ENCODE measurements at places on chromosomes 4 and X. TPM values are rescaled to one million over a fixed set of nuclear protein-coding genes. Genes with fewer than 3 reads are reported as not detected.
A peak's percentile ranks its signal among the peaks of the same experiment; 100 is the strongest.

DNA sequence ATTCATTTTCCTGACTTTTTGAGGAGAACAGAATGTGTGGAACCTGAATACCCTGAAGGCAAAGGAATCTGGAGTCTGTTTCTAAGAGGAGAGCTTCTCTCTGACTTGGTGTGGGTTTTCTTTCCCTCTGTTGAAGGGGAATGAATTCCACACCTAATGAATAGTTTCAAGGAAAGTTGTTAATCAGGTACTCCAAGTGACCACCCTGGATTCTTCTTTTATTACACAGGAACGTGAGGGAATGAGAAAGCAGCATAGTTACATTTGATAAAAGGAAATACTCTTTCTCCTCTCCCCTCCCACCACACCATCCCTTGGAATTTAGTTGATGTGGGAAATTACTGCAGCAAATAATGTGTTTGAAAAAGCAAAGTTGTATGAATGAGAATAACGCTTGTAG, 29.7 kb downstream of the SLIT2 start:
- no peak for DNase-seq

TLR6 gene
- 0.13 TPM for total RNA-seq

CDKL2 gene
- total RNA-seq = 0.13 TPM

GRCh38 chr4:80140194-80140593, 57.1 kb upstream of the PRDM8 start:
- no peak for DNase-seq

- no peak for DNase-seq
Measured at GRCh38 chr4:684623-685327, 4.2 kb downstream of the SLC49A3 start.

DNA sequence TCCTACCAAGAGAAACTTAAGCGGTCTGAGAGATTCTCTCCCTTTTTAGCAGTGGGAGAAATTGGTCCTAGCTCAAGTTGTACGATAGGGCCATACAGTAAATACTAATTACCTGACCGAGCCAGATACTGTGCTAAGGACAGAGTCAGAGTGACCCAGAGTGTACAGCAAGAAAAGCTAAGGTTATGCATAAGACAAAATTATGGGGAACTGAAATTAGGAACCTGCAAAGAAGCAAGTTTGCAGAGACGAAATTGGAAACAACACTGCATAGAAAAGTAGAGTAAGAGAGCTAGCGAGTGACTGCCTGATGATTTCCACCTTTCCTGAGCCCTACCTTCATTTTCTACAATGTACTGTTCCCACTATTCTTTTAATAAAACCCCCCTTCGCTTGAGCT, 278.1 kb downstream of the NKX6-1 start:
- DNase-seq = no peak

BRS3 gene
- total RNA-seq = not detected

ADGRL3 gene
- total RNA-seq = 0.13 TPM

CLIC2 gene
- total RNA-seq = 11.2 TPM

- no peak for DNase-seq
Measured at GRCh38 chr4:55395218-55395528, 584 bp upstream of the TMEM165 start.

ETNPPL gene
- total RNA-seq = not detected

DNA sequence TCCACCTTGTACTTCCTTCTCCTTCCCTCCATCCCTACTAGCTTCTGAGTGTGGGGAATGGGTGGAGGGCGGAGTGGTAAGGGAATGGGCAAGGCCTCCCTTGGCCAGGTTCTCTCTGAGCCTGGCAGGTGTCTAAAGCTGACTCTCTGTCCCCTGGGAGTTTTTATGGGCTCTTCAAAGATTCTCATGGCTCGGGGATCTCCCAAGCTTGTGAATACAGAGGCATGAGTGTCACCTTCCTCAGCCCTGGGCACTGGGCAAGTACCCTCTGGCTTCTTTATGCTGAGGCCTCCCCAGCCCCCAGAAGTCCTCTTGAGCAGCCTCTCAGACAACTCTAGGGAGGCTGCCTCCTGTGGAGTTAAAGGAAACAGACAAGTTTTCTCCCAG, 32.5 kb upstream of the DDX3X start:
- no peak for DNase-seq

GRCh38 chr4:175773566-175773965, 38.5 kb downstream of the GPM6A start:
- DNase-seq = no peak

DNA sequence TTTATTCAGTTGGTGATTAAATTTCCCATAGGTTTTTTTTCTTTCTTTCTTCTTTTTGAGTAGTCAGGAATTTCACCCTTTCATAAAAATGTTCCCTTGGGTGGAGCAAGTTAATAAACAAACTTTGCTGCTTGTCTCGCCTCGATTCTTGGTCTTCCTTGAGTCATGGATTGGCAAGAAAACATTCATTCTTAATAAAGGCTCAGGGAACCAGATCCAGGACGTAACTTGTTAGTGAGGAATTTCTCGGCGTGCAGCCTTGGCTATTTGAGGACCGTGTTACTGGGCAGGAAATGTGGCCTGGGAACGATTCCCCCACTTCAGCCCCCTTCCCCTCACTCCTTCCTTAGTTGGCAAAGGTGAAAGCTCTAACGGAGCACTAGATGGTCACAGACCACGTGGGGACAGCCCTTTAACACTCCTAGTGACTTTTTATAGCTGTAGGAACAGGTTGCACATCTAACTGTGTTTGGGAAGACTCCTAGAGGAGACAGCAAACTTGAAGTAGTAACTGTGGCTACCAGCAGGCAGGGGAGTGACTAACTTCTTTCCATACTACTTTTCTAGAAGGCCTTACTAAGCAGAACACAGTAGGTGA, 106.8 kb downstream of the UCHL1 start:
- peak; percentile 78 for DNase-seq

DNA sequence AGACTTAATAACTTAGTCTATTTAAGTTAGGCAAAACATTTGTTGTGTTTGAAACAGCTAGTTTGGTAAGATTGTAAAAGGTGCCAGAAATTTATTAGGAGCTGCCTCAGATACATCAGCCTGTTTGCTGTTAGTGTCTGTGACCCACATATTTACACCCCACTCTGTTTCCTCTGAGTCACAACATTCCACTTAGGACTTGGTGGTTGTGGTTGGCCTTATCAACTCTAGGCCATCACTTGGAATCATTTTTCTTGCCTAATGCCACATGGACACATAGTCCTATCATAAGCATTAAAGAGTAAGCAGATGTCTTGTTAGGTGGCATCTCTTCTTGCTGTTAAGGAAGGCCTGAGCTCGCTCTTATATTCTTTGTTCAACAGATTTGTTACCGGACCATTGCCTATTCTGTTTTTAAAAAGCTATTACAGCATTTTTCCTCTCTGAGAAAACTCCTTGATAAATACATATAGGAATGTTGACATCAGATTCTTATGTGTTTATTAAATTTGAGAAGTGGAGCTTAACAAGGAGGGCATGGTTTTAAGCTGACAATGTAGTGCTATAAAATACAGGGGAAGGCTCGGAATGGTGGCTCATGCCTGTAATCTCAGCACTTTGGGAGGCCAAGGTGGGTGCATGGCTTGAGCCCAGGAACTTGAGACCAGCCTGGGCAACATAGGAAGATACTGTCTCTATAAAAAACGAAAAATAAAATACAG, 51.2 kb upstream of the PGRMC2 start:
- DNase-seq = no peak
